ENCODE measurements at places on chromosomes 7 and 10.

DNA sequence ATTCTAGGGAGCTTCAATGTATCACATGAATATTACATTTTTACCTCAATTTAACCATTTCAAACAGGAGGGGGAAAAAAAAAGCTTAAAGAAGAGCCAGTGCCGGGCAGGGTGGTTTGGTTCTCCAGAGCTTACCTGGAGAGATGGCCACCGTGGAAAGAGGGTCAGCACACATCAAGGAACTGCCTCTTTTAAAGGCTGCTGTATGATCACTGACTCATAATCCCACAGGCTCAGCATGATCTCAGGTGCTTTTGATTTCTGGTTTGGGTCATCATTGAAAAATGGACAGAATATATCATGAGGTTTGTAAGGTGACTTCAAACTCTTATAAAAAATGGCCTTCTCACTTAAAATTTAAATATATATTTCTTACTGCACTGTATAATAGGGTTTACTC, 67.5 kb upstream of the MDFIC start:
- no peak for DNase-seq

GRCh38 chr7:105352018-105352612, 36.6 kb downstream of the SRPK2 start:
- DNase-seq: peak; percentile 46

DNA sequence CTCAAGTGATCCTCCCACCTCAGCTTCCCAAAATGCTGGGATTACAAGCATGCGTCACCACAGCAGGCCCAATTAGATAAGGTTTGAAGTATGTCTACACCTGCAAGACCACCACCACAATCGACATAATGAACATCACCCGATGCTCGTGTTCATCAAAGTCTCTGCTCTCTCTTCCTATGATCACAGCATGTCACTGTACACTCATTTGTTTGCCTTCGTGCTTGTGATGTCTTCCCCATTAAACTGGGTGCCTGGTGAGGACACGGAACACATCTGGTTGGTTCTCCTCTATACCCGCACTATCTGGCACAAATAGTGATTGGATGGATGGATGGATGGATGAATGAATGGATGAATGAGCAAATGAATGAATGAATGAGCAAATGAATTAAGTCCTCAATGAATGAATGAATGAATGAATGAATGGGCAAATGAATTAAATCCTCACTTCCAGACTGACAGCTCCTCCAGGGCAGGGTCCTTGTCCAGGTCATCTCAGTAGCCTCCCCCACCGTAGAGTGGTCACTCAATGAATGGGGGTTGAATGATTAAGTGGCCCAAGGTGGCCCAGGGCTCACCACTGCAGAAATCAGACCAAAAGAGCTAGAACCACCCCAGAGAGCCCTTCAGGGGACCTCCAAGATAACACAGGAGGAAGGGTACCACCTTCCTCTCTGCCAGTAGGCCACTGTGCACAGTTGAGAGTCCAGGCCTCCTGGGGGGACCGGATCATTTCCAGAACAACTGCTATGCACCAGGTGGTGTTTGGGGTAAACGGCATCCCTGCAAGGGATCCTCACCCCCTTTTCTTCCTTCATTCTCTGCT, 101.9 kb upstream of the TNRC18 start:
- DNase-seq: no peak

- DNase-seq: no peak
These were observed 110.0 kb upstream of the JCAD start for GRCh38 chr10:30169342-30169741.

DNA sequence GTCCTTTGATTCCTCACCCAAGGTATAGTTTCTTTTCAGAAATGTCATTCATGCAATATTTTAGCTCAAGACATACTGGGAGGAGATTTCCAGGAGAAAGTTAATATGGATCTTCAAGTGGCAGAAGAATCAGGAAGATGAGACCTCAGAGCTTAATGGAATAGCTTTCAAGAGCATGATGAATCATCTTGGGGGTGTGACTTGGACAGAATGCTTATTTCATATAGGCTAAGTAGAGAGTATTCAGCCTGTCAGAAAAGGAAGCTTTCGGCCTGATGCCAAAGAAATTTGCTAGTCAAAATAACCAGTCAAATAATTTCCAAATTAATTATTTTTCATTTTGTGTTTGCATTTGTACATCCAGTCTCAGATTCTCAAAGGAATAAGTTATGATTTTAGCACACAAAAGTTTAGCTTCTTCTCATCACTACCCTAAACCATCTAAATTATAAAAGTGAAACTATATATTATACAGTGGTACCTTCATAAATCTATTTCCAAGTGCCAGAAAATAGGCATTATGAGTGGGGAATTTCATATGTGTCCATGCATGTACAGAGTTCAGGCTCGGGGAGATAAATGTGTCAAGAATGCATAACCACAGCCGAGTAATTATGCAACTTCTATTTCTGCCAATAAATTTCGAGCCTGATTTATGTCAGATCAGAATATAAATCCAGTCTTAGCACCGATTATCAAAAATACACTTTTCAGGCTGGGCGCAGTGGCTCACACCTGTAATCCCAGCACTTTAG, 27.3 kb upstream of the CALD1 start:
- DNase-seq: no peak

DNA sequence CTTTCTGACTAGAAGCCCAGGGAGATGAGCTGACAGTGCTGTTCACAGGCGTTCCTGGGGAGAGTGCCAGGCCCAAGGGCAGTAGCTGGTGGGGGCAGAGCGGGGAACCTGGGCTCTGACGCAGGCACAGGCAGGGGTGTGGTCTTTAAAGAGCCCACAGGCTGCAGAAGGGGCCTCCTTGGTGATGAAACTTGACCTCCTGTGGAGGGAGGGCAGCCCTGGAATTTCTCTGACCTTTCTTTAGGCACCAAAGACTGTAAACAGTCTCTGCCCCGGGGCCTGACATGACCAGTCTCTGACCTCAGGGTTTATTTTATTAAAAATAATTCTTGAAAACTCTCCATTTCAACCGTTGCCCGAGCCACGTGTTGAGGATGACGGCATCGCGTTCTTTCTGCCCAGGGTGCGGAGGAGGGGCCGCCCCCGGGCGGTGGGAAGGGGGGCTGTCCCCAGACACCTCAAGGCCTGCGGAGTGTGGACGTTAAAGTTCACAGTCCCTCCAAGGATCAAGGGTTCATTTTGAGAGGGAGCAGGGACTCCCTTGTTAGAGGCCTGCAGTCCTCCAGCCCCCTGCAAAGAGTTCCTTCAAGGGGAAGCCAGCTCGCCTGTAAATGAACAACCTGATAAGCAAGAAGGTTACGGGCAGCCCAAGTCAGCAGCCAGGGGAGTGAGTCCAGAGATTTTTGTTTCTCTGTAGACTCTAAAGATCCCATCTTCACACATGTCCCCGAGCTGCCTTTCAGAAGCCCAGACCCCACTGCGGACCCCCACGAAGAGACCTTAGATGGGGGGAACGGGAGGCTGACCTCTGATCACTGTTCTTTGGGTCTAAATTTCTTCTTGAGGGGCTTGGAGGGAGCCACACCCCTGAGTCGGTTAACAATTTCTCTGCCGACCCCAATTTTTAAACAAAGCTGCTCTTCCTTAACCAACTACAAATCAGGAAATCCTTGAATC, 128.9 kb downstream of the VIPR2 start:
- DNase-seq: no peak

- DNase-seq: no peak
These were observed 14.5 kb upstream of the AKR1C2 start for GRCh38 chr10:5018134-5018533.

DNA sequence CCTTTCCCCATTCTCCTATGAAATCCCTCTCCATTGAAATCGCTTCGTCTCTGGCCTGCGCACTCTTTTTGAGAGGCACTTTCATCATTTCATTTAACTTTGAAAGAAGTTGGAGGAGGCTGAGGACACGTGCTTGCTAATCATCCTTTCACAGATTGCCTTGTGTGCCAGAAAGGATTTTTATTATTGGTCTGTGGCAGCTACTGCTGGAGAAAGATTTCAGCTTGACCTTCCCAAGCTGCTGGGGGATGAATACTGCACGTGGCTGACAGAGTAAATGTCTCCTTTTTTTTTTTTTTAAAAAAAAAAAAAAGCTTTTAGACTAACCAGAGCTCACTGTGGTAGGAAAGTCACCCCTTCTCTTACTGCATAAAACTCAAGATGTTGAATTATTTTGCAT, 44.2 kb upstream of the KCNIP2 start:
- DNase-seq: no peak

DNA sequence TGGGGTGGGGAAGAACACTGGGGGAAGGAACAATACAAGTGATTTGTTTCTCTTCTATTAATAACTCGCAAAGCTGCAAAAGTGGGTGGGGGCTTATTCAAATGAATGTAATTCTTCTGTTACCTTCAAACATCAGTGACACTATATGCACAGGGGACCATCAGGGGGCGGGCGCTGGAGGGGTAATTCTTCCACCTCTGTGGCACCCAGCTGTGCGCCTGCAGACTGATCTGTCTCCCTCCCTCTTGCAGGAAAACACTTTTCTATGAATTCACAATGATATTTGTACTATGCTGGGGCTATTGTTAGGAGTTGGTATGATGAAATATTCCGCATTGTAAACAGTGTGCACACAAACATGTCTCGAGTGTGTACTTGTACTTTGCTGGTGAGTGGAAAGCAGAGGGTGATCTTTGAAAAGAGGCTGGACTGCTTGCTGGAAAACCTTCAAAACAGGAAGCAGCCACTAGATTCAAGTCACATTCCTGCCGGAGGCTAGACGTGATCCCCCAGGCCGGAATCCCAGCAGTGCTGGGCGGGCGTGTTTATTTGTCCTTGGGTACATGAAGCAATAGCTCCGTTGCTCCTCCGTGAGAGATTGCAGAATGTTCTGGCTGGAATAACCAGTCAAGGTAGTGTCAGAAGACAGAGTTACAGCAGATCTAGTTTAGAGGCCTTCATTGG, 15.8 kb upstream of the BNIP3 start:
- no peak for DNase-seq

GRCh38 chr10:44906486-44906885, 4.7 kb upstream of the TMEM72 start:
- DNase-seq: no peak

DNA sequence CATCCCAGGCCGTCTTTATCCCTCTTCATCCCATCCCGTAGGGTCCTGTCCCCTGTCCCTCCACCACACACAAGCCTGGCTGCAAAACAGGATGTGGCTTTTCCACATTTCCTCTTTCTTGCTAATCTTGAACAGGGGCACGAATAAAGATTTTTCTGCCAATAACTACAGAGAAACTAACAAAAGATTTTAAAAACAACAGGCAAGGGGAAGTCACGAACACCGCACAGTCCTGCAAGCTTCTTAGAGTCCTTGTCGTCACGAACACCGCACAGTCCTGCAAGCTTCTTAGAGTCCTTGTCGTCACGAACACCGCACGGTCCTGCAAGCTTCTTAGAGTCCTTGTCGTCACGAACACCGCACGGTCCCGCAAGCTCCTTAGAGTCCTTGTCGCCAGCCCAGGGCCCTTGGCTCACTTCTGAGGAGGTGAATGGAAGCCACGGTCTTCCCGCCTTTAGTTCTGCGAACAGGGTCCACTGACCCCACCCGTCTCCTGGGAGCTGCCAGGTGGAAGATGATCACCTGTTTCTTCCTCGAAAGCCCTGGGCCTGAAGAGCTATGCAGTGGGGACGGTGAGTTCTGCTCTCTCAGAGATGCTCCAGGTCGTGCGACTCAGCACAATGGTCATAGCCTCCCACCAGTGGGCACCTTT, 10.3 kb upstream of the INSIG1 start:
- DNase-seq: no peak

- no peak for DNase-seq
These were observed 6.6 kb downstream of the TTYH3 start for GRCh38 chr7:2638224-2638991.

Measured in stimulated activated CD4-positive, alpha-beta T cell treated with anti-CD3 and anti-CD28 coated beads, Interleukin-2, amount 100 ng/mL, for 24 hours (primary cell).